ENCODE measurements at places on chromosomes 12 and 14.

GRCh38 chr14:77276295-77276935 lies 5.4 kb upstream of the NGB start:
- no peak for DNase-seq

DNA sequence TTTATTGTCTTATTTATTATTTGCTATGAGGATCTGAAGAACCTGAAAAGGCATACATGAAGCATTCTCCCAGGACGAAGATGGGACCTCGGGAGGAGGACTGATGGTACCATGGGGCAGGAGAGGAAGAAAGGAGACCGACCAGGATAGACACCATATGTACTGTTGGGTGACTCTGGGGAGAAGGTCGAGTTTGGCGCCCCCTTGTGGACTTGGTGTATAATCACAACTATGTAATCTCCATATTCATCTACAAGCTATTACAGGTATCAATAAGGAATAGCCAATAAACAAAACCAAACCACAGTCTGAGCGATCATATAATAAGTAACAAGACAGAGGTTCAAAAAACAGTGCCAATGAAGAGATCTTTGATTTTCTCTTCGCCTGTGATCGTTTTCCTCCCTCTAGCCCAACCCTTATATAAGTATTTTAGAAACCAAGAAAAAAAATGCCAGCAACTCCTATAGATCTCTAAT lies 139.1 kb downstream of the SPTSSA start:
- peak; percentile 44 for DNase-seq

DNA sequence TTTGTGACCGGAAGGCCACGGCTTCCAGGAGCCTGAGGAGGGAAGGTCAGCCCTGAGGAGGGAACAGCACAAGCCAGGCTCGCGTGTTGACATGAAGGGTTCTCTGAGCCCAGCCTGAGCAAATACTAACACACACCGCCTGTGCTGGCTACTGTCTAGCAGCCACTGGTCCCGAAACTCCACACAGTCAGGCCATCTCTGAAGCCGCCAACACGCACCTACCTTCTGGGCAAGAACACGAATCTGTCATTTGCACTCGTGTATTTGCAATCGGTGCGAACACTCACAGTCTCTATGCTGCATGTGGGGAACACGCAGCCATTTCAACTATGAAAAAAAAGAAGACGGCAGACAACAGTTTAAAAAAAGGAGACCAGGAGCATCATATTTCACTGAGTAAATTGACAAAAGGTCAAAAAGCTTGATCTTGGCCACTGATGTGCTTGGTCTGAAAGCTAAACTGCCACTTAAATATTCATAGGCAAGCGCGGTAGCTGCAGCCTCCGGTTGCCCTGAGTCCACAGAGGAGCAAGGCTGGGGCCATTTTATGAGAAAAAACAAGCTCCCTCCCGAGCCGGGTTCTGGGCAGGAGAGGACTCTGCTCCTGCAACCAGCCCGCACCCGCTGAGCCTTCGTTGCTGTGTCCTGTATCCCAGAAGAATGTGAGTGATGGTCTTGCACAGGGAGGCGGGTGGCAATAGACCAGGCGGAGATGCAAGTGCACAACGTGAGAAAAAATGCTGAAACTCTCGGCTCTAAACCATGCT lies 57.8 kb downstream of the RIMBP2 start:
- DNase-seq, result no peak

GRCh38 chr14:83217492-83217891 lies 1683.8 kb upstream of the SEL1L start:
- peak; percentile 25 for DNase-seq

DNA sequence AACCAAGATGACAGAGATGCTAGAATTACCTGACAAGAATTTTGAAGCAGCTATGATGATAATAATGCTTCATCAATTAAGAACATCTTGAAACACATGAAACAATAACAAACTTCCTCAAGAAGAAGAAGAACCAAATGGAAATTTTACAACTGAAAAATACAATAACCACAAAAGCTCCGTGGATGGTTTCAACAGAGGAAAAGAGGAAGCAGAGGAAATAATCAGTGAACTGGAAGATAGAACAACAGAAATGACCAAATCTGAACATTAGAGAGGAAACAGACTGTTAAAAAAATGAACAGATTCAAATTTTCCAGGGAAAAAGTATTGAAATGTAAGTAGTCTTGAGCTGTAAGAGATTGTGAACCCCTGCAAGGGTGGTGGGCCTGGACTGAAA lies 62.8 kb upstream of the SLC35F4 start:
- DNase-seq, result no peak

GRCh38 chr14:105888151-105888550 lies 361.8 kb downstream of the TMEM121 start:
- DNase-seq, result no peak

DNA sequence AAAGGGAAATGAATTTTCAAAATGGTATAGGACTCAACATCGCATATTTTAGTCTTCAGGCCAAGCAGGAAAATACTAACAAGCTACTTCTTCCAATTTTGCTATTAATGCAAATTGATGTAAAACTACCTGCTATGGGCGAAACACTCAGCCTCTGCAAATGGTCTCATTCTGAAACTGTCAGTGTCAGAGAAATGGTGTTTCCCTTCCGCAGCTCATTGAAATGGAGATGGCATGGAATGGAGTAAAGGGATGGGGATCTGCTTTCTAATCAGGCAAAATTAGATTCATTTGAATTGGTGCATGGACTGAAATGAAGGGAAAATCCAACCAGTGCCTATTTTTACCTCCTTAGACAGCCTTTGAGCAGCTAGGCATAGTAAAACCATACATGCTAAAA lies 80.4 kb upstream of the EEA1 start:
- no peak for DNase-seq

Measured in HCEC 1CT (cell line).